ENCODE measurements at places on chromosomes 3 and 15.

GRCh38 chr3:32725721-32726120 lies 40.7 kb downstream of the CNOT10 start:
- DNase-seq: no peak

- DNase-seq: no peak
Measured at GRCh38 chr3:116824208-116824607, 114.6 kb downstream of the TUSC7 start.

DNA sequence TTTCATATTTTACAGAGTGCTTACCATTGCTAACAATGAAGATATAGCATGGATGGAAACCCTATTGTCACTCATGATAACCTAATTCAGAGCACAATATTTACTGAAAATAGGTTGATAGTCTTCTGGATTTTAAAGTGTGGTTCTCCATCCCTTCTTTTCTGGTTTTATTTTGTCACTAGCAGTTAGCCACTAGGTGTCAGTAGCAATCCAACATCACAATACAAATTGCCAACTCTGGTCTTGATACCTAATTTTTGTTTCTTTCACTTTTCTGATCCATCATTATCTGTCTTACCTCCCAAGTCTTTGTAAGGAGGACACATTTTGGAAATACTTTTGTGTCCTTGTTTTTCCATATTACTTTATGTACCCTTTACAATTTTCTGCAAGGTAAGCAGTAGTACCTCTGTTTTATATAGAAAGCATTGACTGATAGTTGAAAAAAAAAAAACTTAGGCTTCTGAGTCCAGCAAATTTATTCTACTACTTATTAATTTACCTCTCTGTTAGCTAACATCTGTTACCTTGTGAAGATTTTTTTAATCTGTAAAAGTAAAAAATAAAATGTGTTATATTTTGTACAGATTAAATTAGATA lies 28.3 kb upstream of the CRYBG3 start:
- DNase-seq: no peak

GRCh38 chr3:12932347-12932746 lies 91.0 kb upstream of the RPL32 start:
- DNase-seq: no peak

DNA sequence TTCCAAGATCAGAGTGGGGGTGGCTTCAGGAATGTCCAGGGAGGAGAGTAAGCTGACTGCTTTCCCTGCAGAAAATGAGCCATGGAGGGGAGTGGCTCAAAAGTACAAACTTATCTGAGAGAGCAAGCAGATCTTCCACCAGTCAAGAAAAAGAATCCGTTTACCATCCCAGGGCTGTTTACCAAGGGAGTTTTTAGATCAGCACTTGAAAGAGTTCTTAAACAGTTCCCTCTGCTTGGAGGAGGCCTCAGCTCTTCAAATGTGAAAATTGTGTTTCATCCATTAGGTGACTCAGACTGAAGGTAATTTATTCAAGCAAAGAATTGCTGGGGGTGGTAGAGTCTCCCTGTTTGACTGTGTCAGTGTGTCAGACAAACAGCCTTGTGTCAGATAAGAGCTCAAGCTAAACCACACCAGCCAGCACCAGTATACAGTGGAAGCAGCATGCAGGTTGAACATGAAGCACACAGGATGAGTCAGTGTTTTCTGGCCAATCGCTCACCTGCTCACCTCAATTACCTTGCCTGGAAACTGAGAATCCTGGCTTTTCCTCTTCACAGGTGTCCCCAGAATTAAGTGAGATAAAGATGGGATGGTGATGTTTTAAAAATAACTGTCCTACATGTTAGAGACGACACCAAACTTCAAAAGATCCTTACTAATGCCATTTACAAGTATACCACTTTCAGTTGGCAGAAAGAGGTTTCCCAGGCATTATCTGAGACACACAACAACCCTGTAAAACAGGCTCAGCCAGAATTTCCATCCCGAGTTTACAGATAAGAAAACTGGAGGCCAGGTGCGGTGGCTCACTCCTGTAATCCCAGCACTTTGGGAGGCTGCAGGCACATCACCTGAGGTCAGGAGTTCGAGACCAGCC lies 21.7 kb downstream of the SH3BP5 start:
- DNase-seq: no peak

DNA sequence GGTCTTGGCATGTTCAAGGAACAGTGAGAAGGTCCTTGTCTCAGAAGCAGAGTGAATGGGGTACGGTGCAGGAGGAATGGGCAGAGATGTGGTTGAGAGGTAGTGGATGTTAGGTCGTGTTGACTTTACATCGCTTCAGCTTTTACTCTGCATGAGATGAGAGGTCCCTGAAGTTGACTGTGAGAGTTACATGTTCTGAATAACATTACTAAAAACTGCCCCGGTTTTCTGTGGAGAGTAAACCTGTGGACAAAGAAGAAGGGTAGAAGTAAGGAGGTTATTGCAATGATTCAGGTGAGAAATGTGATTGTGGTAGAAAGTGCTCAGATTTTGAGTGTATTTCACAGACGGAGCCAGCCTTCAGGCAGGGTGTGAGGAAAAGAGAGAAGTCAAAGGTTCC lies 105.6 kb downstream of the ARNT2 start:
- no peak for DNase-seq

GRCh38 chr3:52339612-52340011 lies 23.5 kb downstream of the DNAH1 start:
- no peak for DNase-seq

DNA sequence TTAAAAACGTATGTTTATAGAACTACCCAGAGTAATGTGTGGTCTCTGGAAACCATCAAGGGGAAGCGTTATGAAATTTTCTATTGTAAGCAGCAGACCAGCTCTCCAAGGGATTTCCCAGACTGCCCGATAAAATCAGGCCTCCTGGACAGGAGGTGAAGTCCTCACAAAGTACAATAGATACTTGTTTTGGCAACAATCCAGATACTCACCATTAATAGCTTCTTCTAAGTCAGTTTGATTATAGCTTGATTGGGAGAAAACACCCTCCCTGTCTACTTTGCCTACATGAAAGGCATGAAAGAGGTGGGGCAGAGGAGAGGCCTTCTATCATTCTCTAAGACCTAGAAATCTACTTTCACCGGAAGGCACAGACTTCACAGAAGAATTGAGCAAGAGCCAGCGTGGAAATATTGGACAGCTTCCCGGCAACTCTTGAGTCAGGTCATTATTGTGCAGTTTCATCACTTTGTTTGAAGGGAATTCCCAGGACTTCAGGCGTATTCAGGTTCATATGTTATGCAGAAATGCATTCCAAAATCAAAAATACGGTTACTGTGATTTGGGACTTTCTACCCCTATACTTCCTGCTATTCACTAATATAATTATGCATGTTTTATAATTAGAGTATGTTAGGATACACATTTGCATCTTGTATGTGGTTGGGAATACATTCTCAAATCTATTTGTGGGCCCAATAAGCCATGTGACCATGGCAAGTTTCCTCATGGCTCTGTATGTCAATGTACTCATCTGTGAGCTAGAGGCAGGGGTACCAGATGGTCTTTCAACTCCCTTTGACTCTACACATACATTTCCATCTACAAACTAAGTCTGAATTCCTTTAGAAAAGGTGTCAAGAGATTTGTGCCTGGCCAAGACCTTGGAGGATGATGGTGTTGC lies 103.5 kb downstream of the CD47 start:
- peak; percentile 68 for DNase-seq

GRCh38 chr3:155956508-155957411 lies 86.3 kb downstream of the GMPS start:
- DNase-seq: no peak

DNA sequence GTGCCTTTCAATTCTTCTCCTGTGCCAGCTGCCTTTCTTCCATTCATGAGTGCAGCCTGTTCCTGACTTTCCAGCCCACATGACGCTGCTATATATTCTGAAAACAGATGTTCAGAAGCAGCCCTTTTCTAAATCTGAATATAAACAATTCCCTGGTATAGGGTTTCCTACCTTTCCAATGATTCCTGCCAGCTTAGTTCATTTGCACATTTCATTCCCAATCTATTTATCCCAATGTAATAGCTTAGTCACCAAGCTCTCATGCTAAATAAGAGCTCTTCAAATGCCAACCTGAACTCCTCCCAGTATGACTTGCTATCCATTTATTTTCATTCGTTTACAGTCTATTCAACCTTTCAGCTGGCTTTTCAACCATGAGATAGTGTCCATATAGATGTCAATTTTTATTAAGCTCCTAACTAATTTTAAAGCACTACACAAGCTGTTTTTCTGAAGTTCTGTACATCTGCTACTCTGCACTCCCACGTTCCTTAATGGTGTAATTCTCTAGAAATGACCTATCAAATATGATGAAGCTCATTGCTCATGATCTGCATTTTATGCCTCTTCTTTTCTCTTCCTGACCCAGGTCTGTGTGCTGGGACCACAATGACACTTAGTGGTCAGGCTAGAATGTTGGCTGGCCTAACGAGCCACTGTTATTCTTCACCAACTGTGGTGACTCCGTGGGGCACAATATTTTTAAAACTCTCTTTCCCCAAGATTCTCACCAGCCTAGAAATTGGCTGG lies 605.0 kb upstream of the TBL1XR1 start:
- no peak for DNase-seq

- no peak for DNase-seq
Measured at GRCh38 chr15:33046329-33046728, 148.2 kb downstream of the FMN1 start.

DNA sequence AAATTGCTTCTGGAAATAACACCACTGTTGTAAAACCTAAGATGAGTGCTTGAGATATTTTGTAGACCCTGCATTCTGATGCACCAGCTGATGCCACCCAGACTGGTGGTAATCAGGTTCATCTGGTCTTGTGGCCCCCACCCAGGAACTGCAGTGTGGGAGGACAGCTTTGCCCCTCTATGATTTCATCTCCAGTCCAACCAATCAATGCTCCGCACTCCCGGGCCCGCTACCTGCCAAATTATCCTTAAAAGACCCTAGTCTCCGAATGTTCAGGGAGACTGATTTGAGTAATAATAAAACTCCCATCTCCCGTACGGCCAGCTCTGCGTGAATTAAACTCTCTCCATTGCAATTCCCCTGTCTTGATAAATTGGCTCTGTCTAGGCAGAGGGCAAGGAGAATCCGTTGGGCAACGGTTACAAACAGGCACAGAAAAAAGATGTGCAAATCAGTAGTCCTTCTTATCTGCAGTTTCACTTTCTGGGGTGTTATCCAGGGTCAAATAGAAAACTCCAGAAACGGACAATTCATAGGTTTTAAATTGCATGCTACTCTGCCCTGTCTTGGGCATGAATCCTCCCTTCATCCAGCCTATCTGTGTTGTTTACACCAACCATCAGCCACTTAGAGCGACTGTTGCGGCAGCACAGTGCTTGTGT lies 29.2 kb upstream of the TRPM1 start:
- no peak for DNase-seq

DNA sequence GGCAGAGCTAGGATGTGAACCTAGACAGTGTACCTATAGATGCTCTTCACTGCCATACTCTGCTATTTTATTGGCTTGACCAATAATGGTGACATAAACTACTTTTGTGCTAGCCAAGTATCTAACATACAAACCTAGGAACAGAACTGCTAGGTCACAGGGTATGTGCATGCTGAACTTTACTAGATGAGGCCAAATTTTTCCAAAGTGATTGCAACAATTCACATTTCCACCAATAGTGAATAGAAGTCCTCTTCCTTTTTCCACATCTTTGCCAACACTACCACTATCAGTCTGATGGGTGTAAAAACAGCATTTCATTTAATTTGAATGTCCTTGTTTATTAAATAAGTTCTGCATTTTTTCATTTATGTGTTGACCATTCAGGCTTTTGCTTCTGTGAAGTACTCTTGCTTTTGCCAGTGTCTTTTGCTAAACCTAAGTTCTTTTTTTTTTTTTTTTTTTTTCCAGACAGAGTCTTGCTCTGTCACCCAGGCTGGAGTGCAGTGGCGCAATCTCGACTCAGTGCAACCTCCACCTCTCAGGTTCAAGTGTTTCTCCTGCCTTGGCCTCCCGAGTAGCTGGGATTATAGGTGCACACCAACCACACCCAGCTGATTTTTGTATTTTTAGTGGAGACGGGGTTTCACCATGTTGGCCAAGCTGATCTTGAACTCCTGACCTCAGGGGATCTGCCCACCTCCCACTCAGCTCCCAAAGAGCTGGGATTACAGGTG lies 54.1 kb downstream of the DCAF1 start:
- DNase-seq: no peak

DNA sequence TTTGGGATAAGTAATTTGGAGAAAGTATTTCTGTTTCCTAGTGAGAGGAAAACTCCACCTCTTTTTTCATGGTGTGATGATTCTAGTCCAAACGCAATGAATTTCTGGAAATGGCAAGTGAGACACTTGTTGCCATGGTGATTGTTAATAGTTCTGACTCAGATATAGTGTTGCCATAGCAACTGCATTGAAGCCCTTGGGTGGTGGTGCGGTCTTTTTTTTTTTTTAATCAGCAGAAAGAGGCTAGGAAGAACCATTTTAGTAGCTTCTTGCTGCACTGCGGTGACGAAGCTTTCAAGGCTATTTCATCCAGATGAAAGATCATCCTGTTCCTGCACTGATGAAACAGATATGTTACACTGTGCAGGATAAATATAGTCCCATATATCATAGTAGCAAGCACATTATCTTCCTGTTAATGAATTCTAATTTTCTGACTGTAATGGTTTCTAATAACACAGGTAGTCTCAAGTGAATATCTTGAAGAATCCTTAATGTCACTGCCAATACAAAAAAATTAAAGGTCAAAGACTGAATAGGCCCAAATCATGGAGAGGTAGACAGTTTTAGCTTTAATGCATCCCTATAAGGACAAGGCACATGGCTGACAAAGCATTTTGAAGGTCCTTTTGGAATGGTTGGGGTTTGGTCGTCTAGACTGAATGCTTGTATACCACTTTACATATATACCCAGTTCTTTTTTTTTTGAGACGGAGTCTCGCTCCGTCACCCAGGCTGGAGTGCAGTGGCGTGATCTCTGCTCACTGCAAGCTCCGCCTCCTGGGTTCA lies 125.1 kb upstream of the ZBTB20 start:
- no peak for DNase-seq

DNA sequence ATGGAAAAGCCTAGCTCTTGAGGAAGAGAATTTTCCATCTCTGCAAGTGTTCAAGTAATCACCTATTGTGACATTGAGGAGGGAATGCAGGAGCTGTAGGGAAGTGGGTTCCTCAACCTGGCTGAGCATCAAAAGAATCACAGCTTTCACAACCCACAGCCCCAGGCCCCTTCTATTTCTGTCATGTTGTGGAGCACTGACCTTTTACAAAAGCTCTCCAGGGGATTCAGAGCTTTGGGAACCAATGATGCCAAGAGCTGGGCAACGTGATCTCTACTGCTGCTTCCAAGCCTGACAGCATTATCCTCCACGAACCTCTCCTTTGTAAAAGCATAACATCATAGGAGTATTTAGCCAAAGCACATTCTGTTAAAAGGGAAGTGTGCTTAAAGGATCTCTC lies 231.1 kb downstream of the ADAMTS9 start:
- no peak for DNase-seq

- no peak for DNase-seq
Measured at GRCh38 chr3:14231145-14231990, 52.8 kb downstream of the LSM3 start.
